ENCODE measurements at places on chromosomes 5 and 9.

DNA sequence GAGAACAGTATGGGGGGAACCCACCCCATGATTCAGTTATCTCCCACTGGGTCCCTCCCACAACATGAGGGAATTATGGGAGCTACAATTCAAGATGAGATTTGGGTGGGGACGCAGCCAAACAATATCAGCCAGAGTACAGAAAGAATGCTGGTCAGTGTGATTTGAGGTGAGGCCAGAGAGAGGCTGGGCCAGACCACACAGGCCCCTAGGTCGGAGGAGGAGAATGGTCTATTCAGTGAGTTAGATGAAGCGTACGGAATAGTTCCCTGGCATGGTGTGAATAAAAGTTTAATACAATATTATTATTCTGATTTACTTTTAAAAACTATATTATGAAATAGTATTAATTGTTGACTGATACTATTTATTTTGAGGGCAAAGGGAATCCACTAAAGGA is 39.7 kb downstream of the PCSK5 start:
- DNase-seq: no peak

- no peak for DNase-seq
These were observed 133.6 kb upstream of the CDH6 start for GRCh38 chr5:31059889-31060288.

- DNase-seq: no peak
These were observed 151.2 kb downstream of the ARHGEF28 start for GRCh38 chr5:73777192-73777591.

GRCh38 chr5:107831612-107832395 is 161.1 kb upstream of the EFNA5 start:
- no peak for DNase-seq

DNA sequence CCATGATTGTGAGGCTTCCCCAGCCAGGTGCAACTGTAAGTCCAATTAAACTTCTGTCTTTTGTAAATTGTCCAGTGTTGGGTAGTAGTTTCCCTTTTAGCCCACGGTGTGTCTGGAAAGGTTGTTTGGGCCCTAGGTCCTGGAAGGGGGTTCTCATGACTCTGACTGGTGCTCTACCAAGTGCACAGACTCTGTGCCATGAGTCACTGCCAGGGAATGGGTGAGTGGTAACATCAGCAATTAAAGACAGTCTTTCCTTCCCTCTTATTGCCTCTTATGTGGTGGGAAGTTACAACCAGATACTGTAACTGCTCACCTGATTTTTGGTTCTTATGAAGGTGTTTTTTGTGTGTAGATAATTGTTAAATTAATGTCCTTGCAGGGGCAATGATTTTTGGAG is 141.2 kb downstream of the PRDM9 start:
- DNase-seq: no peak
